A549 treated with RU486 at 1 μM for 4 hours (cell line): ENCODE measurements at places on chromosomes 16 and 17. TPM values are rescaled to one million over a fixed set of nuclear protein-coding genes. Genes with fewer than 3 reads are reported as not detected.

TMEM220 gene
- 2.1 to 3.4 TPM (median 2.9 TPM) in 5 replicates for total RNA-seq

SDR42E1 gene
- 1.2 to 1.6 TPM (median 1.4 TPM) in 5 replicates for total RNA-seq

CMTM2 gene
- not detected in 5 replicates for total RNA-seq

PIGW gene
- total RNA-seq: 15.9 to 27.0 TPM (median 24.8 TPM) in 5 replicates

MGAT5B gene
- 16.0 to 25.5 TPM (median 22.3 TPM) in 5 replicates for total RNA-seq

PHOSPHO1 gene
- 0.69 to 1.2 TPM (median 0.77 TPM) in 5 replicates for total RNA-seq

RAB11FIP4 gene
- 1.3 to 2.1 TPM (median 1.8 TPM) in 5 replicates for total RNA-seq

TP53TG3 gene
- 0.42 to 0.82 TPM (median 0.45 TPM) in 3 of 5 replicates, not detected in the others for total RNA-seq

KRTAP4-4 gene
- not detected in 5 replicates for total RNA-seq

TP53TG3B gene
- total RNA-seq: 0.28 to 0.31 TPM in 2 of 5 replicates, not detected in the others

TMEM88 gene
- 0.31 to 1.5 TPM (median 0.71 TPM) in 5 replicates for total RNA-seq

CXCL16 gene
- 13.8 to 20.0 TPM (median 17.9 TPM) in 5 replicates for total RNA-seq

CACNA1G gene
- 3.7 to 5.4 TPM (median 4.7 TPM) in 5 replicates for total RNA-seq

HCRT gene
- 0.34 TPM in 1 of 5 replicates, not detected in the others for total RNA-seq

TP53TG3D gene
- 0.68 to 1.7 TPM (median 1.00 TPM) in 5 replicates for total RNA-seq

PSMB3 gene
- total RNA-seq: 331 to 501 TPM (median 436 TPM) in 5 replicates

NME1 gene
- total RNA-seq: 606 to 812 TPM (median 696 TPM) in 5 replicates

UTS2R gene
- total RNA-seq: not detected in 5 replicates

EFCAB13 gene
- 0.72 to 2.9 TPM (median 1.9 TPM) in 5 replicates for total RNA-seq

FNDC8 gene
- 0.07 TPM in 1 of 5 replicates, not detected in the others for total RNA-seq

PPL gene
- total RNA-seq: 1.9 to 2.7 TPM (median 2.4 TPM) in 5 replicates

CTRB1 gene
- total RNA-seq: not detected in 5 replicates

CSH1 gene
- not detected in 5 replicates for total RNA-seq

SLC7A6OS gene
- 10.1 to 12.9 TPM (median 11.3 TPM) in 5 replicates for total RNA-seq

RAB34 gene
- 220 to 279 TPM (median 265 TPM) in 5 replicates for total RNA-seq

EIF1 gene
- total RNA-seq: 1,281 to 1,716 TPM (median 1,378 TPM) in 5 replicates

ZNF385C gene
- total RNA-seq: 0.19 to 0.51 TPM (median 0.27 TPM) in 5 replicates

KRT16 gene
- total RNA-seq: 0.27 to 1.1 TPM (median 0.66 TPM) in 5 replicates

ITPRIPL2 gene
- 9.0 to 18.4 TPM (median 14.6 TPM) in 5 replicates for total RNA-seq

PRRT2 gene
- 0.30 to 0.66 TPM (median 0.47 TPM) in 5 replicates for total RNA-seq

HMOX2 gene
- total RNA-seq: 51.4 to 58.9 TPM (median 55.7 TPM) in 5 replicates

CRYBA1 gene
- not detected in 5 replicates for total RNA-seq

HASPIN gene
- total RNA-seq: 13.7 to 16.9 TPM (median 13.9 TPM) in 5 replicates

TBX2 gene
- 5.9 to 10.1 TPM (median 9.2 TPM) in 5 replicates for total RNA-seq

ZC3H18 gene
- total RNA-seq: 44.9 to 55.9 TPM (median 51.7 TPM) in 5 replicates

XYLT1 gene
- 0.56 to 0.86 TPM (median 0.74 TPM) in 5 replicates for total RNA-seq

TPSG1 gene
- 0.14 TPM in 1 of 5 replicates, not detected in the others for total RNA-seq

CCDC78 gene
- 3.1 to 6.6 TPM (median 5.5 TPM) in 5 replicates for total RNA-seq

TBC1D3C gene
- not detected in 5 replicates for total RNA-seq

DOC2A gene
- total RNA-seq: 1.7 to 3.3 TPM (median 2.3 TPM) in 5 replicates

GID4 gene
- total RNA-seq: 11.0 to 13.9 TPM (median 12.9 TPM) in 5 replicates

HOXB7 gene
- total RNA-seq: 31.1 to 41.0 TPM (median 33.2 TPM) in 5 replicates

TEDC2 gene
- 16.3 to 24.0 TPM (median 22.7 TPM) in 5 replicates for total RNA-seq

TMEM106A gene
- 0.49 to 2.3 TPM (median 1.2 TPM) in 5 replicates for total RNA-seq
